CD4-positive, alpha-beta memory T cell (primary cell): ENCODE measurements at places on chromosomes 3 and 15.

DNA sequence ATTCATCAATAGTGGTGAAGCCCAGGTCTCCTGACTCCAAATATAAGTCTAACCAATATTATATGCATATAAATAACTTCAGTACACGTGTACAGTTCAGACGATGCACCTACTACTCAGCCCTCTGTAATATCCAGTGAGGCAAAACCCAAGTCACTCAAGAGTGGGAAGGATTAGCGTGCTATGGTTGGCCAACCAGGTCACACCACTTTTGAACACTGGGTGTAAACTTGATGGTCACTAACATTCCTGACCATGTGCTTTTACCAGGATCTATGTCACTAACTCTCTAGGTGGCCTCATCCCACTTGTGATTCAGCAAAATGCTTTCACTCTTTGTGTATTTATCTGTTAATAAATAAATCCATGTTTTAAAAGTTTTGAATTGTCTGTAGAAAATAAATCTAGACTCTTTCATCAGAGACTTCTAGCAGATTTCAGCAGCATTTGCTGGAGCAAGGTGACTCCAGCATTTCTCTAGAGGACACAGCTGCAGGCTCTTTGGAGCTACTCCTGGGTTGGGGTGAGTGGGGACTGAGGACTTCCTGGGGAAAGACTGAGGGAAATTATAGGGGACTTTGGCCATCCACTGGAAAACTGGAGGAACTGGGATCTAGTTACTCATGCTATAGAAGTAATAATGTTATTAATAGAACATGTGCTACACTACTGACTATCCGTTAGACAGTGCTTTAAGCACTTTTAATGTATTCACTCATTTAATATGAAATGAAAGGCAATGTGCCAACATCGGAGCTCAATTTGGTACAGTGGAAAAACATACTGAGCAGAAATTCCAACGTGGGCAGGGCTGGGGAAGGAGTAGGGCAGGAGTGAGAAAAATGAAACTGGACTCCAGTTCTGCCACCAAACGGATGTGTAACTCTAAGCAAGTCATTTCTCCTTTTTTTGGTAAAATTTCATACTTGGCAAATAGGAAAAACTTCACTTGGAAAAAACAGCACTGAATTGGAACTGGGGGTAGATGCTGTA is 97.9 kb downstream of the RORA start:
- DNase-seq: no peak

- DNase-seq: no peak
These were observed 23.1 kb downstream of the TNK2 start for GRCh38 chr3:195885036-195885891.

GRCh38 chr3:112187300-112187699 is 54.3 kb upstream of the GCSAM start:
- DNase-seq: no peak

DNA sequence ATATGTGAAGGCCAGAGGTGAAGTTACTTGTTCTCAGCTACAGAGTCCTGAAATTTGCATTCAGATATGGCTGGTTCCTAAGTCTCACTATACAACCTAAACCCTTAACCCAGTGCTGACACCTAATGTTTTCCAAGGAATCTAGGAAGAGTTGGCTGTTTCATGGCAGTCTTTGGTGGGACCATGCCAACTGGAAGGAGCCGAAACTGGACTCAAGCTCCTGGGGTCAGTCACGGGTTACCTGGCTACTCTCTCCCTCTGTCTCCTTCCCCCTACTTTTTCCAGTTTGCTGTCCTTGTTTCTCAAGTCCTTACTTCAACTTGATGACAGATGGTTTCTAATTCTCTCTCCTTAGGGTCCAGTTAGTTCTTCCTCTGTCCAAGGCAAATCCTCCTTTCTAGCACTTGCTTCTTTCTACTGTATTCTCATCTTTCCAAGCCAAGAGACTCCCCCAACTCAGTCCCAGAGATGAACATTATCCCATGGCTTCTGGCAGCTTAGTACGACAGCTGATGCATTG is 88.6 kb upstream of the COL6A5 start:
- DNase-seq: no peak

GRCh38 chr3:106457281-106458180 is 588.7 kb upstream of the CBLB start:
- DNase-seq: no peak

DNA sequence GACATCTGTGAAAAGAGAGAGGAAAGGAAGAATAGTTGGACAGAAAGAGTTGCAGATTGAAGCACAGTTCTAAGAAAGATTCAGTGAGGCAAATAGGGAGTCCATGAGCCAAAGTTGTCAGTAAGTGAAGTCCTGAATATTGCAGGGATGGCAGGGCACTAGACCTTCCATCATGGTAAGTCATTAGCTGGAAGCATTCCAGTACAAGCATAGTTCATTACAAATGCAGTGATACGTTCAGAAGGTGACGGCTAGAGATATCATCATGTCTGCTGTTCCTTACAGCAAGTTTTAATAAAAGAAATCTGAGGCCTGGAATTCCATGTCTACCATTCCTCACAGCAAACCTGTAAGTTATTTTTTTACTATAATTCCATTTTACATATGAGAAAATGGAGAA is 720.1 kb downstream of the GBE1 start:
- DNase-seq: no peak

DNA sequence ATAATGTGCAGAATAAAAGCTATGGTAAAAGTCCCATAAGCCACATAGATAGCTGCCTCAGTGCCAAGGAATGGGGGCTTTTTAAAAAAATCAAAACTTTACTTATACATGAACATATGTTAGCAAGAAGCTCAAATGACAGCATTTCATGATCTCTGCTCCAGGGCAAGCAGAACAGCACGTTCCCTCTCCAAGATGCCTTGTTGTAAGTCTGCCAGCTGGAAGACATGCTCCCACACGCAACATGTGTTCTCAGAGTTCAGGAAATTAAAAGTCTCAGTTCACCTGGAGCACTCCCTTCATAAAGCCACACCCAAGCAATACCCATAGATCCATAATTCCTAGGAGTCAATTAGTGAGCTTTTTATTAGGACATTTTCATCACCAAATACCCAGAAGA is 52.2 kb downstream of the ABI3BP start:
- no peak for DNase-seq

GRCh38 chr3:170724599-170725280 is 138.9 kb upstream of the SLC7A14 start:
- DNase-seq: no peak

DNA sequence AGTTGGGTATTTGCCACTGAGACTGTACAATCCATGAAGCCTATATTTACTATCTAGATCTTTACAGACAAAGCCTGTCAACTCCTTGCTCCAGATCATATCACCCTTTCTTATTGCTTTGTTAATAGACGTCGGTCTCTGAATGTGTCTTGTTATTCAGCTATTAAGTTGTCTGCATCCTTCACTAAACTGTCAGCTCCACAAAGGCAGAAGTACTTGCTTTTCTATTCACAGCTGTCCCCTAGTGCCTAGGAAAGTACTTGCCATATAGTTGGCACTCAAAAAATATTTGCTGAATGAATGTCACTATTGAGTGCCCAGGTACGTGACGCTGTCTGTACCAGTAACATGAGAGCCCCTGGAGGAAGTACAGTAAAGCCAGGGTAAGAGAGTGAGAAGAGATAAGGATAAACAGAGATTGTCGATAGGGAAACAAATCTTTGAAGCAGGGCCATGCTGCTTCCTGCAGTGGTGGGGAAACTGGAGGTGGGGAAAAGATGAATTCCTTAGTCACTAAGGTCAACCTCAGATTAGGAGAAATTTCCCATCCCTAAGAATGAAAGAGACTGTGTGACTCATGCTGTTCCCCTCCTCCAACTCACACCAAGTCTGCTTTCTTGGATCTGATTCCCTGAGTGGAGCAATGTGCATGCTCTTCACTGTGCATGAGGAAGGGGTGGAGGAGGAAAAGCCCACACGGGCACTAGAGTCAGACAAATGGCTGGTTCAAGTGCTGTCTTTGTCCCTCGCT is 36.3 kb downstream of the PRICKLE2 start:
- no peak for DNase-seq

DNA sequence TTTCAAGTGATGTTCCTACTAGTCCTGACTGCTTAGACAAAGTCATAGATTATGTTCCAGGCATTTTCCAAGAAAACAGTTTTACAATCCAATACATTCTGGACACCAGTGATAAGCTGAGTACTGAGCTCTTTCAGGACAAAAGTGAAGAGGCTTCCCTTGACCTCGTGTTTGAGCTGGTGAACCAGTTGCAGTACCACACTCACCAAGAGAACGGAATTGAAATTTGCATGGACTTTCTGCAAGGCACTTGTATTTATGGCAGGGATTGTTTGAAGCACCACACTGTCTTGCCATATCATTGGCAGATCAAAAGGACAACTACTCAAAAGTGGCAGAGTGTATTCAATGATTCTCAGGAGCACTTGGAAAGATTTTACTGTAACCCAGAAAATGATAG is 3.8 kb downstream of the TIPARP start:
- no peak for DNase-seq

GRCh38 chr3:165837058-165837525 is at the start of gene BCHE:
Gene BCHE (minus strand): TSS chr3:165837423. CDS start chr3:165831033, 6,390 bp downstream.
- DNase-seq: no peak

DNA sequence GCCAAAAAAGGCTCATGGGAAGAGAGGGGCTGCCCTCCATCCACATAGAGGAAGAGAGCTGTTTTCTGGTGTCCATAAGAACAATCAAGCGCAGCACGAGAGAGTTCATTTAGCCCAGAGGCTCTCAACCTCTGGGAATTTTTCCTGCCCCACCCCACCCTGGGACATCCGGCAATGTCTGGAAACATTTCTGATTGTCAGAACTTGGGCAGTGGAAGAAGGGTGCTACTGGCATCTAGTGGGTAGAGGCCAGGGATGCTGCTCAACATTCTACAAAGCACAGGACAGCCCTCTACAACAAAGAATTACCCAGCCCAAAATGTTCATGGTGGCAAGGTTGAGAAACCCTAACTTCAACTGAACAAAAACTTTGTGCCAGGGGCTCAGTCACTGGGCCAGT is 92.9 kb downstream of the RAB11A start:
- DNase-seq: no peak

- no peak for DNase-seq
These were observed 251.9 kb downstream of the CDIN1 start for GRCh38 chr15:36831125-36831903.

DNA sequence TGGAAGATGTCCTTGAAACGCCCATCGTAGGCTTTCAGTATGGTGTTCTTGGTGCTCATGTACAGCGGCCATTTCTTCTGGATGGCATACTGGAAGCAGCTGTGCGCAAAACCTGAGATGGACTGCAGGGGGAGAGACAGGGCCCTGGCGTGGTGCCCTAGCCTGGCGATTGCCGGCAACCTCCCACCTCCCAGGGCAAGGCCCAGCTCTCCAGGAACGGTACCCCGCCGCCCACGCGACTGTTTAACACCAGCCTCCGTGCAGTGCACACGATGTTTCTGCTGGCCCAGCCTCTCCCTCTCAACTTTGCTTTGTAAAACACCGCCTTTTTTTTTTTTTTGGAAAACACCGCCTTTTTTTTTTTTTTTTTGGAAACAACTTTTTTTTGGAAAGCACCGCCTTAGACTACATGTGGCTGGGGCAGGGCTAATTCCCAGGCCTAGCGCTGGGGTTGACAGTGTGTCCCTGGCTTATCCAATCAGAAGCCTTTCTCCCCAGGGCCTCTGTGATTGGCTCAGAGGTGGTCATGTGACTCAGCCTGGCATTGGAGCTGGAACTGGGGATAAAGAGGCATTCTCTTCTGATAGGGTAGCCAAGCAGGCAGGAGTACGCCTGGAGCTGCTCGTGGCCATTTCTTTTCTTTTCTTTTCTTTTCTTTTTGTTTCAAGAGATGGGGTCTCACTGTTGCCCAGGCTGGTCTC is 14.7 kb downstream of the IDH2 start:
- DNase-seq: no peak

DNA sequence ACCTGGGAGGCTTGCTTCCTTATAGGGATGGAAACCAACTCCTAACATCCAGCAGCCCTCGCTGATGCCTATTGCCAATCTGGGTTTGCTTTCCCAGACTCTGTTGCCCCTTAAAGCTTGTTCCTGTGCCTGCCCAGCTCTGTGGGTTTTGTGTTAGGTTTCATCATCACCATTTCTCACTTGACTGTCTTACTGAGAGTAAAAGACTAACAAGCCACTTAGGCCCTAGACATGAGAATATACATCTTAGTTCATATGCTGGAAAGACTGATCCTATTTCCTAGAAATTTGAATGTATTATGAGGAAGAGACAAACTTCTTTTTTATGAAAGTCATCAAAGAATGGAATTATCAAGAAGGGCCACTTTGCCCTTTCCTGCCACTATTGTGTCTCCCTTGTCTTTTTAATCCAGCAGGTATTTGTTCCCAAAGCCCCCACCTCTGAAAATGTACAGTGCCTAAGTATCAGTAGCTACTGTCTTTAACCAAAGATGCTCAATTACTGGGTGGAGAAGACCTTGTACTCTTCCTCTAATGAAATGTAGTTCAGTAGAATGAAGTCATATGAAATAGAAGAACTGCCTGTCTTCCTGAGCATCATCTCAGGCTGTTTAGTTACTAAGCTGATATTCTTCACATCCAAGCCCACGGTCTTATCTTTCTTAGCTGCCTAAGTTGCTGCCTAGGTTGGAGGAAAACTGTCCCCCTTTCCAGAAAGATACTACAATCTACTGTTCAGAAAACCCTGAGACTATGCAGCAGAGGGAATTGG is 59.8 kb upstream of the ZPLD1 start:
- DNase-seq: no peak

DNA sequence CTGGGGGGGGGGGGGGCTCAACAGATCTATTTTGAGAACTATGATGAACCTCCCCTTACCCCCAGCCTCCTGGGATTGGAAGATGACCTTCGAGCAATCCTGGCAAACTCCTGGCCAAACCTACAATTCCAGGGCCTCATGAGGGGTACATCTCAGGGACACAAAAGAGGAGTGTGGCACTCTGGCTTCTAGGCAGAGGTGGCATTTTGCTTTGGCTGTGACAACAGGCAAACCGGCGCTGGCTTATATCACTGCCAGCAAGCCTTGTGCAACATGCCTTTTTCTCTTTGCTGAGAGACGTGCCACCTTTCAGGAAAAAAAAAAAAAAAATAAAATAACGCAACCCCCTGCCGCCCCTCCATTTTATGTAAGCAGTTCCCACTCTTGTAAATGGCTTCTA is 31.8 kb upstream of the FEZF2 start:
- DNase-seq: no peak

DNA sequence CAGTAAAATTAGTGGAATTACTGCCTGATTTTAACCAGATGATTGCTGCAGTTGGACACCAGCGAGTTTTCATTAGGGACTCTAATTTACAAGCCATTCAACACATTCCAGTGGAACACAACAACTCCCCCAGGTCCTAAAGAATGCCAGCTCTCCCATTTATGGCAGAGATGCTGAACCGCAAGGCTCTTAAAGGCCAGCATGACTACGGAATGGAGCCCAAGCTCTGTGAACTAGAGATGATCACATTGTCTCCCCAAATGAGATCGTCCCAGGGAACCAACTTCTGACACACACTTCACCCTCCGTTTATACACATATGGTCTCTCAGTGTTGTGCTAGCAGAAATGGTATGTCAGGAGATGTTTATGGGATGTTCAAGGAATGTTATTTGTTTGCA is 446.2 kb upstream of the NR2F2 start:
- no peak for DNase-seq
